Endodermal cell (in vitro differentiated cells): ENCODE measurements at places on chromosomes 16 and 17. TPM values are rescaled to one million over a fixed set of nuclear protein-coding genes. Genes with fewer than 3 reads are reported as not detected.

- H3K36me3 ChIP-seq = no peaks in the 10 kb centered on the region
- no peak for DNase-seq
- H3K4me3 ChIP-seq = no peak overlapping the region
- no peaks in the 10 kb centered on the region for H3K4me1 ChIP-seq
Measured at GRCh38 chr16:76293980-76294379, 16.8 kb downstream of the CNTNAP4 start.

DNA sequence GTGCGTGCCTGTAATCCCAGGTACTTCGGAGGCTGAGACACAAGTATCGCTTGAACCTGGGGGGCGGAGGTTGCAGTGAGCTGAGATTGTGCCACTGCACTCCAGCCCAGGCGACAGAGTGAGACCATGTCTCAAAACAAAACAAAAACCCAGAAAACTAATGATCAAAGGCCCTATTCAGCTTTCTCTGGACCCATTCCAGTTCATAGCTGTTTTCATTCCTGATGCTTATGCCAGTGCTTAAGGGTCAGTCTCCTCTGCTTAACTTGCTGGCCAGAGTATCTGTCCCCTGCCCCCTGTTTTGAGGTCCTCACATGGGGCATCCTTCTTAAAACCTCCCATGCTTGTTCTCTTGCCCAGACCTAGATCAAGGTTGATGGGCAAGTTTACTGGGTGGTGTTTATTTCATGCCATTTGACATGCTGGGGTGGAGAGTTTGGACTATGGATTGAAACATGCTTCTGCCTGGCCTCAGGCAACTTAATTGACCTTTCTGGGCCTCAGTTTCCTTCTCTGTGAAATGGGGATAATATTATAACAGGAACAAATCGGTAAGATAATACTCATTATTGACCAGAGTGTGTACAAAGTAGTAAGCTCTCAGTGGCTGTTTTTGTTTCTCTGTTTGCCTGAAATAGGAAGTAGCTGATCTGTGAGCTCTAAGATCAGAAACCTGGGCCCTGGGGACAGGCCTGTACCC, 369.8 kb downstream of the CPPED1 start:
- H3K36me3 ChIP-seq = no peaks in the 10 kb centered on the region
- H3K4me1 ChIP-seq = no peaks in the 10 kb centered on the region
- H3K27ac ChIP-seq = no peak overlapping the region
- DNase-seq = no peak
- no peaks in the 10 kb centered on the region for H3K27me3 ChIP-seq

- no peaks in the 10 kb centered on the region for H3K27me3 ChIP-seq
- peaks cover 5% of the 10 kb centered on the region for H3K4me1 ChIP-seq
- peak; percentile 54 for DNase-seq
- no peaks in the 10 kb centered on the region for H3K36me3 ChIP-seq
- no peak overlapping the region for H3K27ac ChIP-seq
Measured at GRCh38 chr17:7348478-7349242, 3.3 kb upstream of the KCTD11 start.

- no peaks in the 10 kb centered on the region for H3K36me3 ChIP-seq
- no peaks in the 10 kb centered on the region for H3K4me1 ChIP-seq
- no peak overlapping the region for H3K4me3 ChIP-seq
Measured at GRCh38 chr16:56048425-56049105, 142.7 kb upstream of the GNAO1 start.

DNA sequence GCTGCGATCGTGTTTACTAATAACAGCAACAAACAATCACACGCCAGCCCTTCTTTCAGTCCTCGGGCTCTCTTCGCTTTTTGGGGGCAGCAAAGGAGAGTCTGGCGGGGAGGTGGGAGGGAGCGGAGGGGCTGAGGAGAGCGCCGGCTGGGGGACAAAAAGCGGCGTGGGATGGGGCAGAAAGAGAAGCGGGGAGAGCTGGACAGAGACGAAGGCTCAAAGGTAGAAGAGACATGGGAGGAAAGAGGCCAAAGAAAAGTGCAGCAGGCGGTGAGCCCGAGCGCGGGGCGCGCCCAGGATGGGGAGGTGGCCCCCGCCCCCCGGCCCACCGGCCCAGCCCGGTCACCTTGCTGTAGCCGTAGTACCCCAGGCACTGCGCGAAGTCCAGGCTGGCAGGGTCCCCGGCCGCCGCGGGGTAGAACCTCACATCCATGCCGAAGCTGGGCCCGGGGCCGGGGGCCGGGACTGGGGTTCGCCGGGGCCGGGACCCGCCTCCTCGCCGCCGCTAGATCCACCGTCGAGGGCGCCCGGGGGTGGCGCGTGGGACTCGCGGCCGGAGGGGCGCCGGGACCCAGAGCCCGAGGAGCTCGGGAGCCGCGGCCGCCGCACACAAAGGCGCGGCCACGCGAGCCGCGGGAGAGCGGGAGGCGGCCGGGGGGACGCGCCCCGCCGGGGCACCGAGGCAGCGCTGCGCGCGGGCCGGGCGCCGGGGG, 496 bp downstream of the TOX3 start:
- H3K27me3 ChIP-seq = peaks cover 32% of the 10 kb centered on the region
- H3K36me3 ChIP-seq = no peaks in the 10 kb centered on the region
- H3K27ac ChIP-seq = peak overlapping the region; percentile 82
- peak; percentile 73 for DNase-seq

GRCh38 chr17:49738456-49739163, 25.3 kb downstream of the FAM117A start:
- no peak for DNase-seq
- peaks cover 5% of the 10 kb centered on the region for H3K4me1 ChIP-seq
- no peak overlapping the region for H3K27ac ChIP-seq
- H3K36me3 ChIP-seq = peaks cover 2% of the 10 kb centered on the region

DNA sequence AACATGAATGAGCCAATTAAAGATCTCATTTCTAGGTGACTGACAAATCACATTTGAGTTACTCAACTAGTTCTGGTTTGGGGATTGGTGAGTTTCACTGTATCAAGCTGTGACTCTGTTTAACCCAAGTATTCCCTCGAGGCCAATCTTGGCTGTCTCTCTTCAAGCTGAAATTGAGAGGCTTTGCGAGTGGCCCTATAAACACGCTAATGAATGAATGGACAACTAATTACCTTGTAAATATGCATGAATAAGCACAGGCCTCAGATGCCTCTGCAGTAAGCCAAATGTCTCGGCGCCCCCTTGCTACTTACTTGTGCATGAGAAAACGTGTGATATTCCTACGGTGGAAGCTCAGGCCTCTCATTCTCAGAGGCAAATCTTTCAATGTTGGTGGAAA, 450.3 kb upstream of the PSMD7 start:
- no peaks in the 10 kb centered on the region for H3K27me3 ChIP-seq
- no peak overlapping the region for H3K4me3 ChIP-seq
- no peaks in the 10 kb centered on the region for H3K36me3 ChIP-seq
- DNase-seq = peak; percentile 68
- H3K4me1 ChIP-seq = no peaks in the 10 kb centered on the region

DNA sequence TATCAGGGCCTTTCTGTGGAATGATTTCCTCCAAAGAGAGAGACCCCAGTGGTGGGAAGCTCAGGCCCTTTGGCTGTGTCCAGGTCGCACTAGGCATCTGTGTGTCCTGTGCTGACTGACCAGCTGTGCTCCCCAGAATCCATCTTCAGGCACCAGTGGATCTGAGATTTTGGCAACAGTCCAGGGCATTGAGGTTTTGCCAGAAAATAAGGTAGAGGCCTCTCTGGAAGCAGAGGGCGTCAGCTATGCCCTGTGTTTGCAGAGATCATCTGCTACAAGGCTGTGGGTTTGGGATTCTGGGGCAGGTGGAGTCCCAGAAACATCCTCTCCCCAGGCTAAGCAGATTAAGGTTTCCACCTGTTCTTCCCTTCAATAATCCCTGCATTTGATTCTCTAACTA, 57.5 kb upstream of the TOB1 start:
- H3K4me3 ChIP-seq = no peak overlapping the region
- no peak overlapping the region for H3K27ac ChIP-seq
- no peaks in the 10 kb centered on the region for H3K27me3 ChIP-seq
- no peaks in the 10 kb centered on the region for H3K36me3 ChIP-seq
- peaks cover 4% of the 10 kb centered on the region for H3K4me1 ChIP-seq

DNA sequence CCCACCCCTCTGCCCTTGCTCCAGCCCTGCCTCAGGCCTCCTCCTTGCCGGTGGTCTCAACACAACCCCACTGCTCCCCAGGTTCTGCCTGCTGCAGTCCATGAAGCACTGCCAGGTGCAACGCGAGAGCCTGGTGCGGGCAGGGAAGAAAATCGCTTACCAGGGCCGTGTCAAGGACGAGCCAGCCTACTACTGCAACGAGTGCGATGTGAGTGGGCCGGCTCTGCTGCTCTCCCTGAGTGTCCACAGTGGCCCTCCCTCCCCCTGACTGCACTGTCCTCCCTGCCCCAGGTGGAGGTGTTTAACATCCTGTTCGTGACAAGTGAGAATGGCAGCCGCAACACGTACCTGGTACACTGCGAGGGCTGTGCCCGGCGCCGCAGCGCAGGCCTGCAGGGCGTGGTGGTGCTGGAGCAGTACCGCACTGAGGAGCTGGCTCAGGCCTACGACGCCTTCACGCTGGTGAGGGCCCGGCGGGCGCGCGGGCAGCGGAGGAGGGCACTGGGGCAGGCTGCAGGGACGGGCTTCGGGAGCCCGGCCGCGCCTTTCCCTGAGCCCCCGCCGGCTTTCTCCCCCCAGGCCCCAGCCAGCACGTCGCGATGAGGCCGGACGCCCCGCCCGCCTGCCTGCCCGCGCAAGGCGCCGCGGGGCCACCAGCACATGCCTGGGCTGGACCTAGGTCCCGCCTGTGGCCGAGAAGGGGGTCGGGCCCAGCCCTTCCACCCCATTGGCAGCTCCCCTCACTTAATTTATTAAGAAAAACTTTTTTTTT, 1.8 kb upstream of the TMEM88 start:
- H3K4me3 ChIP-seq = no peak overlapping the region
- H3K36me3 ChIP-seq = peaks cover 41% of the 10 kb centered on the region
- H3K27ac ChIP-seq = no peak overlapping the region
- peak; percentile 81 for DNase-seq
- H3K4me1 ChIP-seq = no peaks in the 10 kb centered on the region

- peak overlapping the region; percentile 5 for H3K27ac ChIP-seq
- H3K27me3 ChIP-seq = no peaks in the 10 kb centered on the region
- H3K4me3 ChIP-seq = no peak overlapping the region
- H3K4me1 ChIP-seq = peaks cover 8% of the 10 kb centered on the region
- no peaks in the 10 kb centered on the region for H3K36me3 ChIP-seq
Measured at GRCh38 chr17:48261297-48261880, 153.8 kb downstream of the SNX11 start.

- no peaks in the 10 kb centered on the region for H3K27me3 ChIP-seq
- DNase-seq = no peak
- no peaks in the 10 kb centered on the region for H3K4me1 ChIP-seq
- H3K4me3 ChIP-seq = no peak overlapping the region
- no peaks in the 10 kb centered on the region for H3K36me3 ChIP-seq
Measured at GRCh38 chr16:77610496-77610895, 111.8 kb upstream of the NUDT7 start.

- H3K4me1 ChIP-seq = no peaks in the 10 kb centered on the region
- H3K36me3 ChIP-seq = peaks cover 77% of the 10 kb centered on the region
- no peak overlapping the region for H3K27ac ChIP-seq
- no peak overlapping the region for H3K4me3 ChIP-seq
Measured at GRCh38 chr16:11688520-11688886, 20.2 kb downstream of the SNN start.

GRCh38 chr16:88665570-88665969, 2.7 kb upstream of the MVD start:
- no peak overlapping the region for H3K27ac ChIP-seq
- H3K27me3 ChIP-seq = no peaks in the 10 kb centered on the region
- DNase-seq = no peak
- H3K4me3 ChIP-seq = no peak overlapping the region
- peaks cover 14% of the 10 kb centered on the region for H3K36me3 ChIP-seq
- no peaks in the 10 kb centered on the region for H3K4me1 ChIP-seq

- H3K4me3 ChIP-seq = no peak overlapping the region
- H3K4me1 ChIP-seq = no peaks in the 10 kb centered on the region
- H3K27ac ChIP-seq = no peak overlapping the region
- no peaks in the 10 kb centered on the region for H3K36me3 ChIP-seq
Measured at GRCh38 chr17:19568016-19568350, 34.3 kb downstream of the SLC47A1 start.

DNA sequence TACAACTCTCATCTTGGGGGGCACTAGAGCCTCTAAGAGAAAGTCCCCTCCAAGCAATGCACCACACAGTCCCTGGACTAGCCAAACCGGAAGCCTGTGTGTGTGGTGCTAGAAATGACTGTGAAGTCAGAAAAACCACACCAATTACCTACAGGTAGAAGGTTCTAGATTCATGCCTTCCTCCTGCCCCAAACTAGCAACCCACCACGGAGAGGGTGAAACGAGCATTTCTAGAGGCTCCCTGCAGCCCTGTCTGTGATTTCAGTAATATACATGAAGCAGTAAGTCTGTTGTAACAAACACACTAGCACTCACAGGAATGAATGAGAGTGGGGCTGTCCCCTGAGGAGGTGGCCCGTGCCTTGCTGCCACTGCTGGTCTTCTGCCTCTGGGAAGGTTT, 13.6 kb downstream of the ZFHX3 start:
- no peaks in the 10 kb centered on the region for H3K36me3 ChIP-seq
- H3K4me1 ChIP-seq = peaks cover 15% of the 10 kb centered on the region
- H3K27me3 ChIP-seq = peaks cover 98% of the 10 kb centered on the region
- no peak overlapping the region for H3K27ac ChIP-seq

DNA sequence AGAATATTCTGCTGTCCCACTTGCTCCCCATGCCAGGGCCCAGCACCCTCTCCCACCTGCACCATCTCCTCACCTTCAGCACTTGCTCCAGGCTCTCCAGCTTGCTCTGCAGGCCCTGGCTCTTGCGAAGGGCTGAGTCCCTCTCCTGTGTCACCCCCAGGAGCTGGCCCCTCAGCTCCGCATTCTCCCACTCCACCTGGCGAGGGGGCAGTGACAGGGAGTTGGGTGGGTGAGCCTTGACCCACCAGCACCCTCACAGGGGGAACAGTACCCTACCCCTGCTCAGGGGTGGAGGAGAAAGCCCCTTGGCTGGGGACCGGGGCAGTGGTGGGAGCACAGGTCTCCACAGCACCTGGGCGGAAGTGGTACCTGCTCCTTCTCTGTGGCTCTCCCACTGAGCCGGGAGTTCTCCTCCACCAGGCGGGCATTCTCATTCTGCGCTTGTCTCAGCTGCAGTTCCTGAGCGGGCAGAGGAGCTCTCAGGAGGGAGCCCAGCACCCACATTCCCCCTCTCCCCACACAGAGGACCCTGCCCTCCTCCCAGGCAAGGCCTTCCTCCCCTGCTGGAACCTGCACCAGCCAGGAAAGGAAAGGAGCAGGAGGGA, 5.9 kb downstream of the TSPOAP1 start:
- no peaks in the 10 kb centered on the region for H3K4me1 ChIP-seq
- H3K27ac ChIP-seq = no peak overlapping the region
- no peak for DNase-seq
- H3K36me3 ChIP-seq = no peaks in the 10 kb centered on the region
- H3K27me3 ChIP-seq = peaks cover 8% of the 10 kb centered on the region

The ABCC6 gene
- 5.6 and 6.5 TPM in 2 replicates for total RNA-seq

The NOD2 gene
- total RNA-seq = 0.42 to 0.46 TPM in 2 of 3 replicates, not detected in the other

The SMIM36 gene
- not detected in 2 replicates for total RNA-seq

The DNAI2 gene
- total RNA-seq = not detected in 2 replicates

The CDH5 gene
- 0.18 TPM in 2 replicates for total RNA-seq

The CEMP1 gene
- not detected in 2 replicates for total RNA-seq

The NUBP1 gene
- 25.3 and 26.3 TPM in 2 replicates for total RNA-seq
